Activated CD8-positive, alpha-beta T cell treated with anti-CD3 and anti-CD28 coated beads for 36 hours (primary cell): ENCODE measurements at places on chromosomes 13 and 19. TPM values are rescaled to one million over a fixed set of nuclear protein-coding genes. Genes with fewer than 3 reads are reported as not detected.
A peak's percentile ranks its signal among the peaks of the same experiment; 100 is the strongest.

- no peak for DNase-seq
- H3K36me3 ChIP-seq, result peaks cover 6% of the 10 kb centered on the region
- no peak overlapping the region for H3K27ac ChIP-seq
- H3K4me3 ChIP-seq, result no peak overlapping the region
These were observed 21.9 kb downstream of the SMIM24 start for GRCh38 chr19:3458229-3459088.

- no peak overlapping the region for H3K4me3 ChIP-seq
- peaks cover 54% of the 10 kb centered on the region for H3K36me3 ChIP-seq
- no peaks in the 10 kb centered on the region for H3K27me3 ChIP-seq
These were observed 6.5 kb upstream of the TIMM50 start for GRCh38 chr19:39474139-39474620.

DNA sequence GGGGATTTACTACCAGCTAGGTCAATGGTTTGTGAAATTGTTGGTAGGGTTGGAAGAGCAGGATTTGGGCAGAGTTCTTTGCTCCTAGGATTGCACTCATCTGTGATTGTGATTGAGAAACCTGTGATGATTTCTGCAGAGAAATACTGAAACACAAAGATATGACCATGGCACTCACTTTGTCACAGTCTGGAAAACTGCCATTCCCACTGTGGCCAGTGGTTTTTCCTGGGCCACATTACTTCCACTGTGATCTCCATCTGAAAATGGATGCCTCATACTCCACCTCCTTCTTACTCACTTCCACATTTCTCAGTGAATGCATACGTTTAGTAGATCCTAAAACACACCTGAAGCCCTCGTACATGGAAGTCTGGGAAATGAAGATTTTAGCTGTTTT is 593.2 kb downstream of the LMO7 start:
- no peaks in the 10 kb centered on the region for H3K27me3 ChIP-seq
- H3K27ac ChIP-seq, result no peak overlapping the region
- H3K4me3 ChIP-seq, result no peak overlapping the region
- H3K36me3 ChIP-seq, result no peaks in the 10 kb centered on the region
- H3K4me1 ChIP-seq, result no peaks in the 10 kb centered on the region
- DNase-seq, result no peak

DNA sequence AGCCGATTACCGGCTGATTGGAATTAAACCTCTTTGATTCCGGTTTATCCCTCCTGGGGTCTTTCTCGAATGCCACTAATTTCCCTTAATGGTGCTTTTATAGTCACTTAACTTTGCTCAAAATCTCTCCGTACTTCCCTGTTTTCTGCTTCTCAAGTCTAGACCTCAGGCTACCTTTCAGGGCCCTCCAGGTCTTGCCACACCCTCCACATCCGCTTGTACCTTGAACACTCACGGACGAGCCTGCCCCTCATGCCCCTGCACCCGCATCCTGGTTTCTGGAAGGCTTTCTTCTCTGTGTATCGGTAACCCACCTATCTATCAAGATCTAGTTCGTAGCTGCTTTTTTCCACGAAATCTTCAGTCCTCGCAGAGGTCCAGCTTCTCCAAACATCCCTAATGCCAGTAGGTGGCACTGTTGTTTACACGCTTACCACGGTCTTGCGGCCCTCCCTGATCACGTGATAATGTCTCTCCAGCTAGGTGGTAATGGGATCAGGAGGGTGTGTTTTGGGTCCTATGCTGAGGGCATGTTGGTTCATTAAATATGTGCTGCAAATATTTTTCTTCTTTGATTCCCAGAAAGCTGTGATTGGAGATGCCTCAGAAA is 13.8 kb downstream of the ATP12A start:
- H3K4me3 ChIP-seq, result no peak overlapping the region
- no peaks in the 10 kb centered on the region for H3K36me3 ChIP-seq
- no peak overlapping the region for H3K27ac ChIP-seq
- DNase-seq, result peak; percentile 64
- H3K4me1 ChIP-seq, result peaks cover 6% of the 10 kb centered on the region

GRCh38 chr19:18214779-18215433 is 11.1 kb upstream of the RAB3A start:
- H3K4me1 ChIP-seq, result peaks cover 6% of the 10 kb centered on the region
- no peak overlapping the region for H3K4me3 ChIP-seq
- no peak overlapping the region for H3K27ac ChIP-seq
- no peaks in the 10 kb centered on the region for H3K36me3 ChIP-seq

DNA sequence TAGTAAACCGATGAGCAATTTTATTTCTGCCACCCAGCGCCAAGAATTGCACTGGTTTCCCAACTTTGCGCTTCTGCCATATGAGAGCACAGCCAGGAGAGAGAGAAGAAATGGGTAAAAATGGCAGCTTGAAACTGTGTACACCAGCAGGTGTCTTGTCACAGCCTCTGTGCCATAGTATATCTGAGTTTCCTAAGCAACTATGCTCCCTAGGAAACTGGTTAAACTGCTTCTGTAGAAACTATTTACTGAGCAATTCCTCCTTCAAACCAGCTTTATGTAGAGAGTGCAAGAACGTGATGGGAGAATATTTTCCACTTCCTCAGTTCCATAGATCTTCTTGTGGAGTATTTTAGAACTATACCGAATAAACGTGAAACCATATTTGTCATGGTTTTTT is 1361.3 kb downstream of the PCDH9 start:
- H3K27me3 ChIP-seq, result no peaks in the 10 kb centered on the region
- H3K4me1 ChIP-seq, result no peaks in the 10 kb centered on the region
- H3K36me3 ChIP-seq, result no peaks in the 10 kb centered on the region
- no peak overlapping the region for H3K27ac ChIP-seq

DNA sequence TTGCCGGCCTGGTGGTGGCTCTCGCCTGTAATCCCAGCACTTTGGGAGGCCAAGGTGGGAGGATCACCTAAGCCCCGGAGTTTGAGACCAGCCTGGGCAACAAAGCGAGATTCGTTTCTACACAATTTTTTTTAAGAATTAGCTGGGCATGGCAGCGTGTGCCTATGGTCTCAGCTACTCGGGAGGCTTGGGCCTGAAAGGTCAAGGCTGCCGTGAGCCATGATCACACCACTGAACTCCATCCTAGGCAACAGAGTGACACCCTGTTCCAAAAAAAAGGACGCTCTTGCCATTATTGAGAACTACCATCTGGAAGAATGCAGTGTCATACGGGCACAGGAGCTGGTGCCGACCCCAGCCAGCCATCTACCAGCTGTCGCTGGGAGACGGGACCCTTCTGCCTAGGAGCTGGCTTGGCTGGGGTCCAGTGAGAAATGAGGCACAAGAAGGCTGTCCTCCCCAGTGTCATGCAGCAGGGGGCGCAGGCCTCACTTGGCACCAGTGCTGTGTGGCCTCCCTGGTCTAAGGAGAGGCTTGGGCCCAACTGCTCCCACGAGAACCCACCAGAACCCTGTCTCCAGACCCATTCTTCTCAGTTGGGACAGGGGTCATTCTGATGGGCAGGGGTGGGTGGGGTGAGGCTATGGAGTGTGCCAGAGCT is 12.2 kb upstream of the RELB start:
- no peak overlapping the region for H3K4me3 ChIP-seq
- H3K4me1 ChIP-seq, result no peaks in the 10 kb centered on the region
- peak; percentile 79 for DNase-seq
- H3K36me3 ChIP-seq, result peaks cover 9% of the 10 kb centered on the region

- H3K36me3 ChIP-seq, result no peaks in the 10 kb centered on the region
- H3K27ac ChIP-seq, result no peak overlapping the region
- H3K4me3 ChIP-seq, result no peak overlapping the region
- no peak for DNase-seq
- no peaks in the 10 kb centered on the region for H3K27me3 ChIP-seq
- H3K4me1 ChIP-seq, result no peaks in the 10 kb centered on the region
These were observed 79.2 kb upstream of the SLC10A2 start for GRCh38 chr13:103145442-103145841.

DNA sequence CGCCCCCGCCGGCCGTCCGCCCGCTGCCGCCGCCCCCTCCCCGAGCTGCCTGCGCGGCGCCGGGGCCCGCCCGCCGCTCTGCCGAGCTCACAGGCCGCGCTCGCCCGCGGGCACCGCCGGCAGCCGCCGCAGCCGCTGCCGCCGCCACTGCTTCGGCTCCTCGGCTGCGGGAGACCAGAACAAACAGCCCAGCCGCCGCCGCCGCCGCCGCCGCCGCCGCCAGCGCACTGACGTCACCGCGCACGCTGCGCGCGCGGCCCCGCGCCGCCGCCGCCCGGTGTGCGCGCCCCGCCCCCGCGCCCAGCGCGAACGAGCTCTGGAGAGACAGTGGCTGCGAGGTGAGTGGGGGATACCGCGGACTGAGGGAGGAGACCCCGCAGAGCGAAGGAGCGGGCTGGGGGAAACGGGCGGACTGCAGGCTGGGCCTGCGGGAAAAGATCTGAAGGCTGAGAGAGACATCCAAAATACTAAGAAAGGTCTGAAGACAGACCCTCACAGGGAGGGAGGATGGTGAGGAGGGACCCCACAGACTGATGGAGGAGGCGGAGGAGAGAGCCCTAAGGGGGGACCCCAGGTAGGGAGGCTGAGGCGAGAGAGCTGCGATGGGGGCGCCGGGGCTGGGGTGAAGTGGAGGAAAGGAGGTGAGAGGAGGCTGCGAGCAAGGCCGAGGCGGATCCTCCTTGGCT is at the start of gene BRD4:
BRD4 (minus strand) TSS at position 229 of the 686 bp plus-strand sequence. CDS start 59,440 bp downstream, outside the sequence.
- peaks cover 26% of the 10 kb centered on the region for H3K36me3 ChIP-seq
- peak within 1 kb of the TSS; percentile 97 for H3K27ac ChIP-seq
- H3K27me3 ChIP-seq, result no peaks in the 10 kb centered on the region
- peak; percentile 78 for DNase-seq

DNA sequence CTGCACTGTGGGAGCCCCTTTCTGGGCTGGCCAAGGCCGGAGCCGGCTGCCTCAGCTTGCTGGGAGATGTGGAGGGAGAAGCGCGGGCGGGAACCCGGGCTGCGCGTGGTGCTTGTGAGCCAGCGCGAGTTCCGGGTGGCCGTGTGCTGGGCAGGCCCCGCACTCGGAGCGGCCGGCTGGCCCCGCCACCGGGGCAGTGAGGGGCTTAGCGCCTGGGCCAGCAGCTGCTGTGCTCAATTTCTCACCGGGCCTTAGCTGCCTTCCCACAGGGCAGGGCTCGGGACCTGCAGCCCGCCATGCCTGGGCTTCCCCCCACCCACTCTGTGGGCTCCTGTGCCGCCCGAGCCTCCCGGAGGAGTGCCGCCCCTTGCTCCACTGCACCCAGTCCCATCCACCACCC is 669.1 kb downstream of the PCDH9 start:
- DNase-seq, result no peak
- H3K4me1 ChIP-seq, result no peaks in the 10 kb centered on the region
- H3K27ac ChIP-seq, result no peak overlapping the region
- H3K4me3 ChIP-seq, result no peak overlapping the region
- H3K36me3 ChIP-seq, result no peaks in the 10 kb centered on the region

DNA sequence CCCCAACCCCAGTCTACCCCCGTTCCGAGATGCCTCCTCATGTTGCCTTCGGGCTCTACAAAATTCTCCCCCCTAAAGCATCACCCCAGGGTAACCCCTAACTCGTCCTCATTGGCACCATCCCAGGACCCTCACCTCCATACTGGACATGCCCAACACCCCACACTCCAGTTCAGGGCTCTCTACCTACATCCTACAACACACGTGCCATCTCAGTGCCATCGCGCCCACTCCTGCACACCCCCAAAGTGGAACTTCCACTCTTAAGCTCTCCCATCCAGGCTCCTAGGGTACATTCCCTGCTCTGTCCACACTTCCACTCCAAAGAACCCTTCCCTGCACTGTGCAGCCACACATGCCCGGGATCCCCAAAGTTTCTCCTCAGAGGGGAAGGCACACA is 827 bp upstream of the FKRP start:
- H3K4me1 ChIP-seq, result peaks cover 59% of the 10 kb centered on the region
- H3K36me3 ChIP-seq, result peaks cover 12% of the 10 kb centered on the region
- no peak for DNase-seq

BEST2 gene
- not detected for total RNA-seq

SLC1A6 gene
- not detected for total RNA-seq

ZFP14 gene
- total RNA-seq, result 1.9 TPM

PSG11 gene
- total RNA-seq, result not detected

SLC25A42 gene
- 11.1 TPM for total RNA-seq
